ENCODE measurements at places on chromosomes 2 and 18.

- DNase-seq: peak; percentile 64
These were observed 1.4 kb downstream of the PHLPP1 start for GRCh38 chr18:62716619-62717168.

GRCh38 chr2:181639686-181640085, 17.2 kb downstream of the CERKL start:
- no peak for DNase-seq

GRCh38 chr2:113251118-113251517, 27.6 kb downstream of the PAX8 start:
- peak; percentile 41 for DNase-seq

DNA sequence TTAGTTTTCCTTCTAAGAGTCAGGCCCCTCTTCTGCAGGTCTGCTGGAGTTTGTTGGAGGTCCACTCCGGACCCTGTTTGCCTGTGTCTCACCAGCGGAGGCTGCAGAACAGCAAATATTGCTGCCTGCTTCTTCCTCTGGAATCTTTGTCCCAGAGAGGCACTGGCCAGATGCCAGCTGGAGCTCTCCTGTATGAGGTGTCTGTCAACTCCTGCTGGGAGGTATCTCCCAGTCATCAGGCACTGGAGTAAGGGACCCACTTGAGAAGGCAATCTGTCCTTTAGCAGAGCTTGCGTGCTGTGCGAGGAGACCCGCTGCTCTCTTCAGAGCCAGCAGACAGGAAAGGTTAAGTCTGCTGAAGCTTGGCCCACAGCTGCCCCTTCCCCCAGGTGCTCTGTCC, 4.8 kb downstream of the REG1B start:
- DNase-seq: no peak

GRCh38 chr18:68234131-68234530, 480.8 kb downstream of the TMX3 start:
- no peak for DNase-seq

- DNase-seq: no peak
These were observed 156.8 kb downstream of the L3MBTL4 start for GRCh38 chr18:6257950-6258349.

DNA sequence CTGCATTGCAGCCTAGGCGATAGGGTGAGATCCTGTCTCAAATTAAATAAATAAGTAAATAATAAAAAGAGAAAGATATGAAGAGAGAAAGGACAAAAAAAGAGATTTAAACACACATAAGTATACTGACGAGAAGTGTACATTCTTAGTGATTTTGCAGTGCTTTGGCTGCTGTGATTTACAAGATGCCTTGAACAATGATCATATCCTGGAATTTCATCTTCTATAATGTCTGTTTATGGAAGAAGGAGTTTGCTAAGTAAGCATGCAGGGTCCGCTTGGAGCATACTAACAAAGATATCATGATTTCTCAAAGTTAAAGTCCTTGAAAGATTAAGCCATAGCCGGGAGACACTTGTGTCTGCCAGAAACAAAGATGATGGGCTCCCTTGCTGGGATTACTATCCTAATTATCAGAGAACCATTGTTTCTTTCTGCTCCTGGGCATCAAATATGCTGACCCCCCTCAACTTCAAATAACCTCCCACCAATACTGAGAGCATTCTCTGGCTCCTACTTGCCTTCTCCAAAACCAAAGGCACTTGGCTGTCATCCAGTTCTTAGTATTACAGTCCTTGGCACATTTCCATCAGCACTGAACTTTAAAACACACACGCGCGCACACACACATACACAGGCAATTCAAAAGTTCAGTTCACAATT, 47.5 kb upstream of the STAM2 start:
- no peak for DNase-seq

DNA sequence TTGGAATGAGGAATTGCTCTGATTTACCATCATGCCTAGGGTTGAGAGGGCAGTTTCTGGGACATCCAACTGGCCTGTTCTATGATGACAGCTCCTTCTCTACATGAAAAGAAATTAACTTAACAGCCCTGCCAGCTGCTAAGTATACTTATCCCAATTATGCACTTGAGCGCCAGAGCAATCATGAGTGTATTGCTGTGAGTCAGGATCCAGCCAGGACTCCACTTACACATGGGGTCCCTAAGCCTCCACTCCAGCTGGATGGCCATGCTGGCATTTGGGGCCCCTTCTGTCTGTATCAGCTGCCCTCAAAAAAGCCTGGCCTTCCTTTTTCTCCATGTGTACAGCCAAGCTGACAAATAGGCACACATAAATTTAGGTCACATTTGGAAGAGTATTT, 481.9 kb downstream of the TMX3 start:
- DNase-seq: no peak

DNA sequence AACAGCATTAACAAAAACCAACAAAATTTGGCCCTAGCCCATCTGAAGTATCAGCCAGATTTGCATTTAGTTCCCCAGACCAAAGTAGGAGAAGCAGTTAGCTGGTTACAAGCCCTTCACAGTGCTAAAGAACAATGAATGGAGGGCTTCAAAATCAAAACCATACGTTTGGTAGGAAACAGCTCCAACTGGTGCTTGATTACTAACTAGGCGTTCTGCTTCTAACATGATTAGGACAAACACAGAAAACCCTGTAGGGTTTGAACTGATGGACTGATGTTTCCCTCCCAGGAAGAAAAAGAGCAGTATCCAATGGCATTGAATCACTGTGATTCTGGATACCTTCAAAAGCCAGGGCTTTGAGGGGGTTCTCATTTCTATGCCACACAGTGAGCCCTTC, 20.5 kb upstream of the STAT4 start:
- DNase-seq: no peak

Data from activated T-cell treated with anti-CD3 and anti-CD28 coated beads, Interleukin-2, amount 50 U/mL, for 72 hours (primary cell).